AG04450 (cell line): ENCODE measurements at places on chromosomes 5 and 9. TPM values are rescaled to one million over a fixed set of nuclear protein-coding genes. Genes with fewer than 3 reads are reported as not detected.
A peak's percentile ranks its signal among the peaks of the same experiment; 100 is the strongest.

The SPDL1 gene
- 14.0 and 22.7 TPM in 2 replicates for polyA plus RNA-seq

The IFNA10 gene
- polyA plus RNA-seq: not detected in 2 replicates

The PNPLA7 gene
- 0.26 and 0.42 TPM in 2 replicates for polyA plus RNA-seq

The TAF11L10 gene
- polyA plus RNA-seq: not detected in 2 replicates

The PCDHGA3 gene
- polyA plus RNA-seq: 0.92 and 1.2 TPM in 2 replicates

The TLE1 gene
- 42.8 and 44.0 TPM in 2 replicates for polyA plus RNA-seq

The ANKRD20A1 gene
- not detected in 2 replicates for polyA plus RNA-seq

The SPTLC1 gene
- 117 and 140 TPM in 2 replicates for polyA plus RNA-seq

The ZNF454 gene
- 0.57 and 0.78 TPM in 2 replicates for polyA plus RNA-seq

The DELE1 gene
- 54.7 and 72.3 TPM in 2 replicates for polyA plus RNA-seq

The TMEFF1 gene
- 0.32 and 0.45 TPM in 2 replicates for polyA plus RNA-seq

The TLX3 gene
- not detected in 2 replicates for polyA plus RNA-seq

The ANAPC2 gene
- polyA plus RNA-seq: 12.1 and 14.6 TPM in 2 replicates

The PROB1 gene
- polyA plus RNA-seq: 0.19 and 0.25 TPM in 2 replicates

The KCNN2 gene
- 0.86 and 1.2 TPM in 2 replicates for polyA plus RNA-seq

The PCDHGB5 gene
- 12.5 TPM in 2 replicates for polyA plus RNA-seq

The RECK gene
- 103 and 112 TPM in 2 replicates for polyA plus RNA-seq

- DNase-seq: no peak
Observed at GRCh38 chr9:94289691-94290090, 30.6 kb downstream of the ZNF169 start.

DNA sequence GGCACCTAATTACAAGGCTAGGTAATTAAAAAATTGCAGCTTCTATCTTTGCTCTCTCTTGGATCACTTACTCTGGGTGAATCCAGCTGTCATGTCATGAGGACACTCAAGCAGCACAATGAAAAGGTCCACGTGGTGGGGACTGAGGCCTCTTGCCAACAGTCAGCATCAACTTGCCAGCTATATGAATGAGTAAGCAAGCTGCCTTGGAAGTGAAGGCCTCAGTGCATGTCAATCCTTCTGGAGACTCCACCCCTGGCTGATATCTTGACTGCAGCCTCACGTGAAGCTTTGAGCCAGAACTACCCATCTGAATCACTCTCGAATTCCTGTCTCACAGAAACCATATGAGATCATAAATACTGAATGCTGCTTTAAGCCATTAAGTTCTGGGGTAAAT, 140.5 kb downstream of the SNX18 start:
- peak; percentile 59 for DNase-seq

DNA sequence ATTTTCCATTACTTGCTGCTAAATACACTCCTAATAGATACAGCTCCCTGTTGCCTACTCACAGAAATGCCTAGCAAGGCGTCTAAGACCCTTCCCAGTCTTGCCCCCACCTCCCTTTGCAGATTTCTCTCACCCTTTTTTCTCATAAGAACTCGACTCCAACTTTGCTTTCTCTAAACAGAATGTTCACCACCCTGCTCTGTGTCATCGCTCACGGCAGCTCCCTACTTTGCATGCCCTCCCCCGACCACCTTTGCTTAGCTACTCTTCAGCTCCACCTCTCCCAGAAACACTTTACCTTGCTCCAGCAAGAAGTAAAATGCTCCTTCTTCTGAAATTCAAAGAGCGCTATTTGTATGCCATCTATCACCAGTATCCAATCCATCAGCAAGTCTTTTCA, 15.2 kb upstream of the PPP1R2B start:
- DNase-seq: no peak

DNA sequence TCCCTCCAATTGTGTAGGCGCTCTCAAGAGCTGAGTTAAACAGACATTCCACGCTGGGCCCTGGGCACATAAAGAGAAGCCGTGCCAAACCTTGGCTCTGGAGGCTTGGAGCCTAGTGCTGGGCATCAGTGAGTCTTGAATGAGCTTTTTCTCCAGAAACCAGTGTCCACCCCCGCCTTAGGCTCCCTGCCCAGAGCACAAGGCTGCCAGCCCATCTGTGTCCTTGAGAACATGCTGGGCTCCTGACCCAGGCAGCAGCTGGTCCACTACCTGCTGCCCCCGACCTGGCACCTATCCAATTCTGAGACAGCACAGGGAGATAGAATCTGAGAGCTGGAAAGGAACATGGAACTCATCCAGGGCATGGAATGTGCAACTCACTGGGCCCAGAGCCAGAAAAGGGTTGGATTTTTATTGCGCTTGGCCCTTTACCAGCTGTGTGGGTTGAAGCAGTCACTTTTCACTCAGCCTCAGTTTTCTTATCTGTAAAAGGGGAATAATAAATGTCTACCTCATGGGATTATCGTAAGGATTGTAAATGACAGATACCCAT, 92.4 kb upstream of the CPLX2 start:
- DNase-seq: no peak

GRCh38 chr9:128082151-128082550, 14.1 kb downstream of the SLC25A25 start:
- DNase-seq: no peak

- no peak for DNase-seq
Observed at GRCh38 chr5:170148430-170149205, 42.9 kb downstream of the FOXI1 start.

DNA sequence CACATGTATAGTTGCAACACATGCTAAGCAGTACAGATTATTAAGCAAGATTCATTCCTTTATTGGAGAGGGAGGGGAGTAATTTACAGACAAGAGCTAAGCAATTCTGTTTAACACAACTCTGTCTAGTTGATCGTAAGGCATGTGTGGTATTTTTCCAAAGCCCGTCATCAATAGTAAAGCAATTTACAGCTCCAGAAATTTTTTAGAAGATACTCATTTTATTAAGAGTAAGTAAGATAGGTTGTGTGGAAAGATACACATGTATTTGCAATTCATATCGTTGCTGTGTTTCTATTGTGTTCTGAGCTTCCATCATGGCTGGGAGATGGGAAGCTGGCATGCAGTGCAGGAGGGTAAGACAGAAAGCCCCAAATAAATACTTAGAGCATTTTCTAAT, 289.2 kb upstream of the TMEM161B start:
- no peak for DNase-seq

DNA sequence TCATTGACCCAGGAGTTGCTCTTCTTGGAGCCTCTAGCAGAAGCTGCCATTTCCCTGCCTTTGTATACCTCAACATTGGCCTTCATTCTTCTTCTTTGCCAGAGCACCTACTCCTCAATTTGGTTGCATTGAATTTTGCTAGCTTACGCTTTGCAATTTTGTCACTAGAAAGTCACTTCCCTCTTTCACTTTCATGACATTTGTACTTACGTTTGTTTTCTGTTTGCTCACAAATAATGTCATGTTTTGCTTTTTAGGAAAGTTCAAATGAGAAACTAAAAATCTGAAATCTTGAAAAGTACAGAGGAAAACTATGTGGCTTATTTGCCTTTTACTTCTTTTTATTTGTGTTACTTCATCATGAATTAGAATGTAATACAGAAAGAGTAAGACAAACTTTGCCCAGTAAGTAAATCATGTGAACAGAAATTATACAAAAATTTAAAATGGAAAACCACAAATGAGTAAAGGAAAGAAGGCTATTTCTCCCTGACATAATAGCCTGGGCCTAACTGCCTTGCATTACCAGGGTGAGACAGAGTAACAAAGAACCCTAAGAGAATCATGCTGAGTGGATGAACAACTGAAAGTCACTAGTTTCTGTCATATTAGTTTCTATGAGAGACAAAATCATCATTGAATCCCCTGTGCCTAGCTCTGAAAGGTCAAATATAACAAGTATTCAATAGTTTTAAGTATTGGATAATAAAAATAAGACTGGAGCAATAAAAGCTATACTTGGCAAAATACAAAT, 7.4 kb upstream of the IFNA1 start:
- DNase-seq: no peak

DNA sequence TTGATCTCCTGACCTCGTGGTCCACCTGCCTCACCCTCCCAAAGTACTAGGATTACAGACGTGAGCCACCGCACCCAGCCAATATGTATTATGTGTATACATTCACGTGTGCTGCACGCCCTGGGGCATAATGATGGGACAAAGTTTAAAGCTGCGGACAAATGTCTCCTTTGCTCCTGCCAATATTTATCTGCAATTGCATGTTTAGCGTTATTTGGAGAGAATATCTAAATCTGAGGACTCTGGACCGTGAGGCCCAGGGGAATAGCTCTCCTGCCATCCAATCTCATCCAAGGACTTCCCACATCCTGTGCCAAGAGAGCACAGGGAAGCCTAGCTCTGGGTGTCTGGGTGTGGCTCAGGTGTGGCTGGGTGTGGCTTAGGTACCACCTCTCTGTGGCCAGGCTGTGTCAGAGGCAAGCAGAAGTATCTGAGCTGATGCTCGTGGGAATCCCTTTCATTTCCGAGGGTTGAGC, 6.9 kb upstream of the BOD1 start:
- DNase-seq: no peak

DNA sequence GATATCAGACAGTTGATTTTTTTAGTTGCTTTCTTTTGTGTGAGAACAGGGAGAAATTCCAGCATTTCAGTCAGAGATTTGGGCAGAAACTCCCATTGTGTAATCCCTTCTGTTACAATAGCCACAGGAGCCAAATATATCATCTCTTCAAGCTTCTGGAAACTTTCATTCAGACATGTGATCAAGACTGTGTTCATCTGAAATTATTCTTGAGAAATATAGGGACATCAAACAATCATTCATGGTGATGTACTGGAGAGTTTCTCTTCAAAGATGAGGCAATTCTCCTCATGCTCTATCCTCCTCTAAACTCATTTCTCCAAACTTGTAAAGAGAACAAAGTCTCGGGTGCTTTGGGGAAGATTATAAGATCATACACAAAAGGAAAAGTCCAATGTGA, 35.2 kb upstream of the CSNK1G3 start:
- DNase-seq: no peak

DNA sequence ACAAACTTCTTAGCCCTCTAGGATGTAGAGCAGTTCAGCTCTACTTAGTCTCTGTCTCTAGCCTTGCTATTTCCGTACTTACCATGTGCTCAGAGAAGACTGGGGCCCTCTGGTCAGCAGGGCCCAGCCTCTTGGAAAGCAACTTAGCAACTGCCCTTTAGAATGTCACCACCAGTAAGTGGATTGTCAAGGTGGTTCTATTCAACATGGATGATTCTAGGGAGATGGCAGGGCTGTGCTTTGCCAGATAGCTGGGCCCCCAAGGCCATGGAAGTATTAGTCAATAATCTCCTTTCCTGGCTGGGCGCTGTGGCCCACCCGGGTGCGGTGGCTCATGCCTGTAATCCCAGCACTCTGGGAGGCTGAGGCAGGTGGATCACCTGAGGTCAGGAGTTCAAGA, 177.6 kb upstream of the MVB12B start:
- no peak for DNase-seq

DNA sequence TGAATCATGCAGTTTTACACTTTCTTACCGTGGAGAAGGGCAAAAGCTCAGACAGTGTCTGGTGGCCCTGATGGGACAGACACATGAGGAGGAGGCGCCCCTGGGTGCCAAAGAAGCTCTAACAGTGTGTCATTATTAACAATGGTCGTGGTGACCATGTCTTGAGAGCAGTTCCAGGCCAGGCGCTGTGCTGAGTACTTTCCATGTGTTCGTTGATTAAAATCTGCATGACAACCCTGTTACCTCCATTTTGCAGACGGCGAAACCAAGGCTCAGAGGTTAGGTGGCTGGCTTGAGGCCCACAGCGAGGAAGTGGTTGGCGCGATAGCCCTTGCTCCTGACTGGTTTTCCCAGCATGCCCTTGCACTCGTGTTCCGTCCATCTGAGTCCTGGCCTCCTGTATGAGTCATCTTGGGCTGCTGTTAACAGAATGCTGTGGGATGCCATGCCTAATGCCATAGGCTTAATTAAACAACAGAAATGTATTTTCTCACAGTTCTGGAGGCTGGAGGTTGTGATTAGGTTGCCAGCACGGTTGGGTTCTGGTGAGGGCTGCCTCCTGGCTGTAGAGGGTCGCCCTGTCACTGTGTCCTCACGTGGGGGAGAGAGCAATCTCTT, 92.0 kb downstream of the AMBP start:
- DNase-seq: no peak

- DNase-seq: no peak
Observed at GRCh38 chr5:14861123-14861765, 10.3 kb downstream of the ANKH start.

- DNase-seq: no peak
Observed at GRCh38 chr5:74422671-74423070, 217.9 kb downstream of the ENC1 start.
